NCI-H187 (cell line): ENCODE measurements at places on chromosomes 12 and 14.

DNA sequence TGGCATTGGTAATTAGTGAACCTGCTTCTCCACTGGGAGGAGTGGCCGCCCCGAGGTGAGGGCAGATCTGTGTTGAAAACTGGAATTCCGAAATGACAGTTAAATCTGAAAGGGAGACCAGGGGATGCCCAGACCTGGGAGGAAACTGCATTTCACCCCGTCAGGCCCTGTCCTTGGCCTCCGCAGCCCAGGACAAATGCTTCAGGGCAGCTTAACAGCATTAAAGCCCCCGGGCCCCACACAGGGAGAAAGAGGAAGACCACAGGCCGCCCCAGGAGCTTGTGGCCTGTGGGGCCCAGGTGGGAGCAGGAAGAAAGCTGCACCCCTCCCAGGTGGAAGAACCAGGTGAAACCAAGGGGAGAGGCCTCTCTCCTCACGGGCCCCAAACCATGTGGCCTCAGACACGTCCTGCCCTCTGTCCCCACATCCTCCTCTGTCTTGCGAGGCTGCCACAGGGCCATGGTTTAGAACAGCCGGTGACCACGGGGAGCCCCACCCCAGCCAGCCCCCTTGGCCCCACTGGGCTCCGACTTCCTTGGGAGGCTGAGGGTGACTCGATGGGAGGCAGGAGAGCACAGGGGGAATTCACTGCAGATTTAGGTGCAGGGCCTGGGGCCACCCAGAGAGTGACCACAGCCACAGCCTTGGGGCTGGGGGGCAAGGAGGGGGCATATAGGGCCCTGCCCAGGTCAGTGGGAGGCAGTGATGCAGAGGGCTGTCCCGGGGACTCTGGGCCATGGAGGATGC lies 265.4 kb downstream of the ADGRD1 start:
- no peak for DNase-seq

GRCh38 chr12:103652808-103653207 lies 65.7 kb downstream of the STAB2 start:
- DNase-seq = no peak

DNA sequence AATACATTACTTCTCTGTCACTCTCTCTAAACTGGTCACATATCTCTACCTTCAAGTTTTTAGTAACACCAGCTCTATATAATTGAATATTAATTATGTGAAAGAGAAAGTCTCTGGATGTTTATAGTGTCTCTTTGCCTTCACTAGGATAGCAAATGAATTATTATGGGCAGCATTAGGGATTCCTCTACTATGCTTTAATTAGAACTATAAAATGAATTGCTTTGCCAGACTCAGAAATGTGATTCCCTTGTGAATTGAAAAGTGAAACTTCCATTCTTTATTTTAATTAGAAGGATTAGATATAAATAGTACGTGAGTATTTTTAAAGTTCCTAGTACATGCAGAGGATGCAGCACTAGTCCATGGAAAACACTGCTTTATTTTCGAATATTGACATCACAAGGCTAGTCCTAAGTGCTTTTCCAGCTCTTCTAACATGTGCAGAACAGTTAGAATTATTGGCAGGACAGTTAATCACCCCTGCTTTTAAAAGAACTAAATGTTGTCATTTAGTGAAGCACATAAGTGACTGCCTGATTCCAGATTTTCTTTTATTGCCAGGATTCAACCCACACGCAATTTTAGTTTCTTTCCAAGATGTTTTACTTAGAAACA lies 23.0 kb upstream of the REP15 start:
- no peak for DNase-seq

- DNase-seq = no peak
Observed at GRCh38 chr12:65121049-65121955, at the start of gene WIF1. Gene WIF1 (minus strand): TSS chr12:65121305. CDS start chr12:65121191, 114 bp downstream.

DNA sequence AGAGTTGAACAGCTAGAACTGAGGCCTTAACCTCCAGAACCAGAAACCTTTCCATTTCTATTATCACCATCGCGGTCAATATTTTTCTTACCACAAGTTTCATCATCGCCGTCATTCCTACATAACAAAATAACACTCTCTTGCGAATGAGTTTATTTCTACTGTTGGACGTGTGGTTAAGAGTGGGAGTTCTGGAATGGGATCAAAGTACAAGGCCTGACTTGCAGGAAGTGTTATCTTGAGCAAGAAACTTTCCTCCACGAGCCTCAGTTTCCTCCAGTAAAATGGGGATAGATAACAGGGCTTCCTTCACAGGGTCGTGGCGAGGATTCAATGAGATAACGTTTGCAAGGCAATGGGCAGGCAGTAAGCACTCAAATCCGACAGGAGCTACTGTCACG lies 652 bp downstream of the SART3 start:
- no peak for DNase-seq

- DNase-seq = no peak
Observed at GRCh38 chr12:131640525-131640924, 70.4 kb upstream of the SFSWAP start.

DNA sequence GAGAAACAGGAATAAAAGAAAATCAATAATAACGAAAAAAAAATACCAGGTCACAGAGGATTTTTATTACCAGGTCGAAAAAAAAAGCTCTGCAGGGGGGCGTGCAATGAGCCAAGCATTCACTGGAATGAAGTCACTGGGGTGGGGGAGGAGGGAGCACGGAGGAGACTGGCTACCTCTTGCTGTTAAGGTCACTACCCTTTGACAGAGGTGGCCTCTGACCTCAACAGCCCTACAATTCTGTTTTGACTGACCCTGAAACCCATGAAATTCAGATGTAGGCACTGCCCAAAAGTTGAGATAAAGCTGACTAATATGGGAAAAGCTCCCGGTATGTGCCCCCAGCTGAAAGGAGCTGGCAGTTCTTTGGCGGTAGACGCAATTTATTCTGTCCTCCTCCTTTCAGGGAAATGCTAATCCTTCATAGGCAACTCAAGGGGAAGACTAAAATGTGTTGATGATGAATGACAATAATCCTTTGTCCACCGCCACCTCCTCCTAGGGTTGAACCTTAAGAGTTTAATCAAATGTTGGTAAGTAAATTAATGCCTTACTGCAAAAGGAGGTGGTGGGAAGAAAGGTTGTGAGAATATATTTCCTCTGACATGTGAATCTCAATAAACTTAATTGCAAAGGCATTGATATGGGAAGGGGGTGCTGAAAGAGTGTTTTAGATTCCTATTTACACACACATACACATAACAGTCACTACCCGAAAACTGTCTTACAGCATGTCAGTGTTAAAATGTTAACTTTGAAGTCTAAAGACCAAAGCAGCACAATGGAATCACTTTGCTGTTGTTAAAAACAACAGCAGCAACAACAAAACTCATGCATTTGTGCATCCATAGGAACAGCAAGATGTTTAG lies 6.3 kb upstream of the RIC8B start:
- no peak for DNase-seq

GRCh38 chr14:69626132-69626500 lies 14.7 kb downstream of the SUSD6 start:
- no peak for DNase-seq

- DNase-seq = no peak
Observed at GRCh38 chr14:31864937-31865855, 211.9 kb upstream of the ARHGAP5 start.

DNA sequence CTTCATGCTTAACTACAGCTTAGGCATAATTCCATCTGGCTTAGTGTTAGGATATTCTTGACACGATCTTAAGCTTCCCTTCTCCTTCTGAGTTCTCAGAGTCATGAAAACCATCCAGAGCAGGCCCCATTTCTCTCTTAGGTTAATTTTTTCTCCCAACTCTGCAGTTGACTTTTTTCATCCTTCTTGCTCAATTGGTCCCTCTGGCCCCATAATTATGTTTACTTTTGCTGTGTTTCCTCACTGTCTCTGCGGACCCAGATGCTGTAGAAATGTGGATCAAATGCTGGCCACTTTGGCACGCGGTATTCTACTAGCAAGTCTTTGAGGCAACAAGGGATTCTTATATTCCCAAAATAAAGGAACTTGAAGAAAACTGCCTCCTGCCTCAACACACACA lies 9.5 kb downstream of the TMEM132C start:
- DNase-seq = no peak

DNA sequence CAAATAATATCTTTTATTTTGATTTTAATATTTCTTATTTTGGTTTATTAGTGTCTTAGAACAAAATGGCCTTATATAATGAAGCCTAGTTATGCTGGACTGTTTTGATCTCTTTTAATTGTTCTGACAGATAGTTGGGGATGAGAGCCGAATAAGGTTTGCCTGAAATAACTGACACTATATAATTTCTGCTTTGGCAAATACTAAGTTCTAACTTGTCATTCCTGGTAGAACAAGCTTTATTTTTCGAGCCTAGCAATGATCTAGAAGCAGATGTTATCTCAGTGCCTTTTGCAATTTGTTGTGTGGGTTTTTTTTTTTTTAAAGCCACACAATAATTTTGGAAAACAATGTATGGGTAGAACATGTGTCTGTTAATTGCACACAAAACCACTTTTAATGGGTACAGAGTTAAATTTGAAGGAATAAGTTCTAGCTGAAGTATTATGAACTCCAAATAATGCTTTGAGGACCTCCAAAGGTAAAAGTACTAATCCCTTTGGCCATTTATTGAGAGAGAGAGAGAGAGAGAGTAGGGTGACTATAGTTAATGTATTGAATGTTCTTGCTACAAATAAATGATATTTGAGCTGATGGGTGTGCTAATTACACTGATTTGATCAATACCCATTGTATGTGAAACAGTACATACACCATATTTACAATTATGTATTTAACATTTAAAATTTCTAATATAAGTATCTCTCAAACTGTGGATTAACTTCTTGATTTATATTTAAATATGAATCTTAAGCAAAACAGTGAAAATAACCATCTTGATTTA lies 35.0 kb downstream of the MDM2 start:
- DNase-seq = no peak

- no peak for DNase-seq
Observed at GRCh38 chr12:9037431-9037830, 48.1 kb downstream of the KLRG1 start.

DNA sequence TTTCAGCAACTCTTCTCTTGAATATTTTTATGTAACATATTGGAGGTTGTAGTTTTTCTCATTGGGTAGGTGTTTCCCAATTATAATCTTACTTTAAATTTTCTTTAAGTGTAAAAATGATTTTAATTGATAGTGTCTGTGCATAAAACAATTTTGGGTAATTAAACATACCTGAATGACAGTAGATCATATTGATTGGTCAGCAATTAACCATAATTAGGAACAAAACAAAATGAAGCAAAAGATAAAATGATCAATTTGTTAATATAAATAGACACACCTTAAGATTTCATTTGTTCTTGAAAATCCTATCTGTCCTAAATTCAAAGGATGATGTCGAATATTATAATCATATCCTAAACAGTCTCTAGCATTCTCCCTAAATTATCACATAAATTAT lies 468.3 kb downstream of the PDZRN4 start:
- no peak for DNase-seq

DNA sequence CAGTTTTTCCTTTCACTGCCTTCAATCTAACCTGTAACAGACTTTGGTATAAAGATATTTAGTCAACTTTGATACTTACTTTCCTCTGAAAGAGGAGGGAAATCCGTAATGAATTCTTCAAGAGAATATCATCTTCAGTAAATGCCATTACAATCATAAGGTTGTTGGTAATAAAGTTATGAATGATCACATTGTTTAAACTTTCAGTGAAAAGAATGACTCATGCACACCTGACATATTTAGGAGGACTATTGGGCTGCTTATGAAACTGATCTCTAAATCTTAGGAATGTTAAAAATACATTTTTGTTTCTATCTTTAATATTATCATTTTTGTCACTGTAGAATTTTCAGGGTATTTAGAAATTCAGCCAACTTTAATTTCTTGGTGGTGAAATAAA lies 474.7 kb downstream of the SLC16A7 start:
- no peak for DNase-seq

- no peak for DNase-seq
Observed at GRCh38 chr12:13102461-13103195, 839 bp downstream of the GSG1 start.

- no peak for DNase-seq
Observed at GRCh38 chr14:91866511-91867295, 633 bp downstream of the TC2N start.

- no peak for DNase-seq
Observed at GRCh38 chr12:5013266-5013730, 30.4 kb upstream of the KCNA5 start.

- no peak for DNase-seq
Observed at GRCh38 chr12:124059752-124060151, 86.7 kb downstream of the ZNF664 start.

DNA sequence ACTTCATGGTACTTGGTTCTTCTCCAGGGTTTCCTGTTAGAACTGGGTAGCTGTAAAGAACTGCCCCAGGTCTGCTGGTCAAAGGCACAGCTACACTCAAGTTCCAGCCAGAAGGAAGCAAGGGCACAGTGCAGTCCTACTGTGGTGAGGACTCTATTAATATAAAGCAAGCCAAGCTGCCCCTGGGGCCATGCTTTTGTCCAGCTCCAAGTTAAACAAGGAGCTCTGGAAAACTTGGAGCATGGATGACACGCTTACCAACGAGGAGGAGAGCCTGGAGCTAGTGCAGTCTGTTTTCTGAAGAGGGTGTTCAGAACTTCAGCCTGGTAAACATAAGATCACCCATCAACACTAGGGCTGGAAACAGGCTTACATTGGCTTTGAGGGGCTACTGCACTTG lies 4.0 kb downstream of the FZD10 start:
- no peak for DNase-seq

GRCh38 chr12:88367231-88367630 lies 213.0 kb downstream of the KITLG start:
- DNase-seq = no peak

DNA sequence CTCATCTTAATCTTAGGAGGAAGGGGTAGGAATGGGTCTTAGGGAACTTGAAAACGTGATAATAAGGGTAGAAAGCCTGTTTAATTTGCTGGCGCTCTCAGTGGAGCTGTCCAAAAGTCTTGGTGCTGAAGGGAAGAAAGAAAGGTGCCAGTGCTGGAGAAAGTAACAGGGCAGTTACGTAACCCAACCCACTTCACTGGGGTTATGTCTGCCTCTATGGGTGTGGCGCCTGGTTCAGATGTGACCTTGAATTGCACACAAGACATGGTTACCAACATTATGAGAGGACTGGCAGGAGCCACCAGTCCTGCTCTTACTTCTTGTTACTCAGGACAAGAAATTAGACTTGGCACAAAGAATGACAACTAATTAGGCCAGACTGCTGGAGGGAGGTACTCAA lies 18.6 kb upstream of the GPATCH2L start:
- no peak for DNase-seq

- no peak for DNase-seq
Observed at GRCh38 chr12:93468008-93468371, 676 bp downstream of the MRPL42 start.

GRCh38 chr12:108374596-108375320 lies 35.6 kb upstream of the CMKLR1 start:
- DNase-seq = no peak

GRCh38 chr14:50773632-50774541 lies 57.1 kb downstream of the NIN start:
- DNase-seq = peak; percentile 15

- DNase-seq = no peak
Observed at GRCh38 chr12:119725523-119725922, 57.6 kb downstream of the PRKAB1 start.

GRCh38 chr14:61091657-61092273 lies 110.7 kb downstream of the SLC38A6 start:
- no peak for DNase-seq

- DNase-seq = no peak
Observed at GRCh38 chr12:2152134-2152533, 99.3 kb downstream of the CACNA1C start.
